Activated CD8-positive, alpha-beta memory T cell treated with anti-CD3 and anti-CD28 coated beads, Interleukin-2, amount 10 ng/mL, durations not matched to agents 7 days and 5 days (primary cell): ENCODE measurements at places on chromosomes 16 and 17. TPM values are rescaled to one million over a fixed set of nuclear protein-coding genes. Genes with fewer than 3 reads are reported as not detected.

DNA sequence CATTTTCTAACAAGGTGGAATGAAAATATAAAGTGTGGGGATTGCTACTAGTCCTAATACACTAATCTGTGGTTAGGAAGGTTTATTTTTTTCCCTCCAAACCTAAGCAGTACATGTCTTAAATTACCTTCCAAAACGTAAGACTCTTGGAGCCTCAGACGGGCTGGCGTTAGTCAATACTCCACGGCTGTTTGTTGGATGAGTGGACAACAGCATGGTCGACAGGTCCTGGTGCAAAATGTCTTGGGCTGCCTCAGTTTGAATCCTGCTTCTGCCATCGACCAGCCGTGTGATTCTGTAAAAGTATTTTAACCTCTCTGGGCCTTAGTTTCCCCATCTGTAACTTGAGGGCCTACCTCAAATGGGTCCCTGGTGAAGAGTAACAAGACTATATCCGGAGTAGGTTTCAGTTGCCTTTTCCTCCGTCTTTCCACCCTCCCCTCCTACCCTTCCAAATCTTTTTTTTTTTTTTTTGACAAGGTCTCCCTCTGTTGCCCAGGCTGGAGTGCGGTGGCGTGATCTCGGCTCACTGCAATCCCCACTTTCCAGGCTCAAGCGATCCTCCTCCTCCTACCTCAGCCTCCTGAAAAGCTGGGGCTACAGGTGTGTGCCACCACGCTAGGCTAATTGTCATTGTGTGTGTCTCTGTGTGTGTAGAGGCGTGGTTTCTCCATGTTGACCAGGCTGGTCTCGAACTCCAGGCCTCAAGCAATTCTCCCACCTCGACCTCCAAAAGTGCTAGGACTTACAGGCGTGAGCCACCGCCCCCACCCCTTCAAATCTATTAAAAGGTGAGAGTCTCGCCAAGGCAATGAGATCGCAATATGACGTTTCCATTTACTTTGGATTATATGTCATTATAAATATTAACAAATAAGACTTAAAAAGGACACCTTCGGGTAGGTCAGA, 5.8 kb downstream of the SCGB1C2 start:
- no peaks in the 10 kb centered on the region for H3K27me3 ChIP-seq
- no peak overlapping the region for H3K27ac ChIP-seq
- H3K4me3 ChIP-seq, result no peak overlapping the region
- peaks cover 2% of the 10 kb centered on the region for H3K4me1 ChIP-seq
- peak; percentile 34 for DNase-seq

- no peaks in the 10 kb centered on the region for H3K27me3 ChIP-seq
- H3K4me1 ChIP-seq, result no peaks in the 10 kb centered on the region
- no peak for DNase-seq
- no peak overlapping the region for H3K4me3 ChIP-seq
- no peak overlapping the region for H3K27ac ChIP-seq
Measured at GRCh38 chr16:82405736-82406135, 221.0 kb upstream of the CDH13 start.

DNA sequence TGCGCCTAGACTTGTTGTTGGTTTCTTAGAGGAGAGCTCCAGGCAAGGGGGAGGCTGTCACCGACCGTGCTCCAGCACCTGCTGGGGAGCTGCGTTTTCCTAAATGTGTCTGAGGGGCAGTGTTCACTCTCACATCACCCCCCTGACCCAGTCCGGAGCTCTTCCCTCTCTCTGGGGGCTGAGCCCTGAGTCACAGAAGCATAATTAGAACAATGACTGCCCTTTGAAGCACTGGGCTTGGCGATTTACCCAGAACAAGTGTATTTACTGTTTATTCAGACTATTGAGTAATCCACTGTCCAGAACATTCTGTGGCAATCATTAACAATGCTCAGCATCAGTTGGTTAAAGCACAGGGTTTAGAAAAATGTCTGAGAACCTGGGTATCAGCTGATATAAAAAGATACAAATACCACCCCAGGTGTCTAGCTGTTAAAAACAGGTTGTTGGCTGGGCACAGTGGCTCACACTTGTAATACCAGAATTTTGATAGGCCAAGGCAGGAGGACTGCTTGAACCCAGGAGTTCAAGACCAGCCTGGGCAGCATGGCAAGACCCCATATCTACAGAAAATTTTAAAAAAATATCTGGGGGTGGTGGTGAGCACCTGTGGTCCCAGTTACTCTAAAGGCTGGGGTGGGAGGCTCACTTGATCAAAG, 8.1 kb downstream of the CES4A start:
- H3K27ac ChIP-seq, result no peak overlapping the region
- no peak overlapping the region for H3K4me3 ChIP-seq
- no peak for DNase-seq
- no peaks in the 10 kb centered on the region for H3K27me3 ChIP-seq
- H3K4me1 ChIP-seq, result peaks cover 15% of the 10 kb centered on the region

GRCh38 chr17:9367156-9367555, 208.5 kb downstream of the STX8 start:
- H3K4me1 ChIP-seq, result peaks cover 7% of the 10 kb centered on the region
- peaks cover 2% of the 10 kb centered on the region for H3K36me3 ChIP-seq
- DNase-seq, result no peak
- H3K27ac ChIP-seq, result no peak overlapping the region
- H3K4me3 ChIP-seq, result no peak overlapping the region

Gene CDH16
- total RNA-seq, result not detected

Gene TRIM37
- total RNA-seq, result 37.7 TPM
